Activated CD4-positive, CD25-positive, alpha-beta regulatory T cell treated with anti-CD3 and anti-CD28 coated beads, Interleukin-2, amount 50 U/mL, for 72 hours (primary cell): ENCODE measurements at places on chromosomes 1 and 21.

DNA sequence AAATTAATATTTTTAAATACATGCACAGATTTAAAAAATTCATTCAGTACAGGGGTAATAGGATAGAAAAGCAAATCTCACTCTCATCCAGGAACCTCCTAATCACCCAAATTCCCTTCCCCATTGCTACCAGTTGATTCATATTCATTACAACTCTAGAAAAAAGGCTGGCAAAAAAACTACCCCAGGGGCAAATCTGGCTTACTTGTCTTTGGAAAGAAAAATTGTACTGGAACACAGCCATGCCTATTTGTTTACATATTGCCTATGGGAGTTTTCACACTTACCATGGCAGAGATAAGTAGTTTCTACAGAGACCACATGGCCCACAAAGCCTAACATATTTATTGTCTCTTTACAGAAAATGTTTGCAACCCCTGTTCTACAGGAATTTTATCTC lies 8.9 kb upstream of the RBM34 start:
- no peak for DNase-seq

DNA sequence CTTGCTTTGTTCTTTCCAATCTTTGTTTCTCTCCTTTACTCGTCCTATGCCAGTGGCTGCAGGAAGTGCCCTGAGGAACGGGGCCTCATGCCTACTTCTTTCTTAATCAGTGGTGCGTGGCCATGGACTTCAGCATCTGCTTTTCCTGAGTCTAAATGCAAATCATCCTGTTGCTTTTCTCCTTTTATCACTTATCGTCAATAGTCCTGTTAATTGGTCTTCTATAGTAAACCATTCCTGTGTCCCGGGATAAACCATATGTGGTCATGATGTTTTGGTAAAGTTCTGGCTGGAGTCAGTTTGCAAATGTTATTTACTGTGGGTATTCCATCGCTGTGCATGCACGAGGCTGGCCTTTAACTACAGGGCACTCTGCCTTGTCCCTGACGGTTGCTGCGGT lies 47.5 kb downstream of the AGPAT3 start:
- DNase-seq = no peak

DNA sequence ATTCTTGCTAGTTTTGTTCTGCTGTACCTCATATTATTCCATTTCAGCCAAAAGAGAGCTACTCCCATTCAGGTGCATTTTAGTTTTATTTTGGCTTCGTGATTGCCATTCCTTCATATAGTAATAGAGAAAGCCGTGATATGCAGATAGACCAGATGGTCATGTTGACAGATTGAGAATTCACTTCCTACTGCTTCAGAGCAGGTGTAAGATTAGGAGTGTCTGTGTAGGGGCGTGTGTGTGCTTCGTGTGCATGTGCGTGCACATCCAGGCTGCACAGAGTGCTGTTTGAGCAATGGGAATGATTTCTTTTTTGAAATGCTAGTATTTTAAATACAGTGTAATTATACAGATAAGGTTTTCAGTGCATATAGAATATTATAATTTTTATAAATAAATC lies 10.3 kb downstream of the NFIA start:
- DNase-seq = no peak

- DNase-seq = no peak
These were observed 87.0 kb upstream of the MAGI3 start for GRCh38 chr1:113303267-113303666.

DNA sequence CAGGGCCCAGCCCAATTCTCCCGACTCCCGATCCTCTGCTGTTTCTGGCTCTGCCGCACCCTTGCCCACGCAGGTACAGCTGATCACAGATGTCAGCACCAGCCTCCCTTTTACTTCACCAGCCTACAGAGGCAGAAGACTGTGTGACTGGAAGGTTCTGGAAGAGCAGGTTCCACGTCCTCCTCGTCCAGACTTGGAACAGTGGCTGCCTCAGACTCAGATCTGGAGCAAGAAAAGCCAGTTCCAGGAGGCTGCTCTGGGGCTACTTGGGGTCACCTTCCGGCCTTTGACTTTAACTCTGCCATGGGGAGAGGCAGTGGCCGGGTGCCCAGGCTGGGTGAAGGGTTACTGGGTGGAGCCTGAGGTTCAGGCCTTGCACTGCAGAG lies 16.1 kb upstream of the KLHDC7A start:
- no peak for DNase-seq

GRCh38 chr1:93814795-93815340 lies 64.1 kb downstream of the DNTTIP2 start:
- DNase-seq = no peak

GRCh38 chr21:27477296-27477695 lies 510.4 kb upstream of the ADAMTS5 start:
- DNase-seq = no peak

DNA sequence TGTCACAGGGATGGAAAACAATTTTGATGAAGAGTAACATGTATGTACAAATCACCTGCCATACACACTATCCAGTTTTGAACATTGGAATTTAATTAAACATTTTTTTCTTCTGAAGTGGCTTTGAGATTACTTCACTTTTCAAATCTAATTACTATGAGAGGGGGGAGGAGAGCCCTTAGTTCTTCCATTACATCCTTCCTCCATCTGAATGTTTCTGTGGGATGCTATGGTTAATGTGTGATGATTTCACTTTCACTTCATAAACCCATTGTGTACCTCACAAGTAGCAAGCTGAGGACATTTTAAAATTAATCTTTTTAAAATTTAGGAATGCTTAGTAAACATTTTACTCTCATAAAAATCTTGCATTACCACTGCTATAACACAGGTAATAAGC lies 156.9 kb downstream of the RUNX1 start:
- no peak for DNase-seq

DNA sequence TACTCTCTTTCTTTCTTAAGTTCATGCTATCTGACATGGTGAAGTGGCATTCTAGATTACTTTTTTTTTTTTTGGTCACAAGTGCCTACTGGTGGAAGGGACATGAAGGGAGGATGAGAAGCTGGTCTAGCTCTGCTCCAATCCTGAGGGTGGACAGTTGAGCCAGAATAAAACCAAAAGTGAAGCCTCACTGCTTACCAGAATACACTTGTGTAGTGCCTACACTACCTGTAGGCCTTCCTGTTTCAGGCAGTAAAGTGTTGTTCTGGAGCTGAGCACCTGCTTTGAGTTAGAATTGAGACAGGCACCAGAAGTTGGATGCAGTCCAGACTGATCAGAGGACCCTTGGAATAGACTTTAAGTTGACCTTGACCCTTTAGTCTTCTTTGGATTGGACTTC lies 40.4 kb upstream of the APOBEC4 start:
- no peak for DNase-seq

GRCh38 chr1:200317236-200317635 lies 92.6 kb downstream of the ZNF281 start:
- no peak for DNase-seq

DNA sequence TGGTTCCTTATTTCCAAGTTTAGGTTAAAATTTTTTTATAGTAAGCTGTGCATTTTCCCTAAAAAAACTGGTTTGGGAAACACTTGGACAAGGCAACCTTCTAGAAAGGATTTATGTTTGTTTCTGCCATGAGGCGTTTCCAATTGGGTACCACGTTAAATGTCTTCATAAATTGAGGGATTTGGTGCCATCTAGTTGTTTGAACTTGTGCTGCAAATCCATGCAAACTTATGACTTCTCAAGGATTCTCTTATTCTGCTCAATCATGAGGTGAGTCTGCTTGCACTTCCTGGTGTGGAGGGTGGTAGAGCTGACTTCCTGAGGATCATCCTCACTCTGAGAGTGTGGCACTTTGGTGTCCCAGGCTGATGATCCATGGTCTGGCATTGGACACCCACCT lies 123.3 kb downstream of the PCNX2 start:
- no peak for DNase-seq

- peak; percentile 45 for DNase-seq
These were observed 91.6 kb downstream of the LRRC8C start for GRCh38 chr1:89724369-89725010.

- DNase-seq = no peak
These were observed 11.9 kb upstream of the UBL4B start for GRCh38 chr1:110100335-110100734.

GRCh38 chr21:14630556-14631069 lies 84.5 kb upstream of the SAMSN1 start:
- DNase-seq = no peak

DNA sequence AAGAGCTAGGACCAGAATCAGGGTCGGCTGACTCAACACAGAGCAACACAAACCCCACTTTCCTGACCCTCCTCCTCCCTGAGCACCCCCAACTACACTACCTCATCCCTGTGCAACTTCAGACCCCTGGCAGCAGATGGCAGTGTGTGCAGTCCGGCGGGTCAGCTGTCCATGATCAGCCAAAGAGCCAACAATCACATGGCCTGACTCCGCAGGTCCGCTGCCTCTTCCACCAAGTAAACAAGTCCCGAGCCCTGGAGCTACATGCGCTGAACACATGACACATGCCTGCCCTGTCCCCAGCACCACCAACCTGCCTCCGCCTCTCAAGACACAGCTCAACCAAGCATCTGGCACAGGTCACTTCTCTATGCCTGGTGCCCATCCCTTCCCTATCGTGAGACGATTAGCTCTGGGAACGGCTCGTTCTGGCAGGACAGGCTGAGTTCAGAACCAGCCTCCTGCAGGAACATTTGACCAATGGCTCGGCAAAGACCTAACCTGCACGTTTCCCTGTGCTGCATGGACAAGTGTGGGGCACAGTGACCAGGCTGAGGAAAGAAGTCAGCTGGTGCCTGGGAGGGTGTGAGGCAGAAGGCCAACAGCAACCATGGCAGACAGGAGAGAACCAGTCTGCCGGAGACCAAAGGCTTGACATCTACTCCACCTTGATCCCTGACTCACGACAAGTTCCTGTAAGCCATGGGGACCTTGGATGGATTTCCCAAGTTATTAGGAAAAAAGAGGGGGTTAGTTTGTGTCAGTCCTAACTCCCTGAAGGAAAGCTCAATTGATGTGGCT lies 60.3 kb downstream of the CD46 start:
- peak; percentile 28 for DNase-seq
